ENCODE measurements at places on chromosomes 16 and 17. TPM values are rescaled to one million over a fixed set of nuclear protein-coding genes. Genes with fewer than 3 reads are reported as not detected.

Gene ANKRD40CL
- not detected for total RNA-seq

Gene CDH3
- total RNA-seq = 9.6 TPM

Gene TNFRSF17
- total RNA-seq = 0.41 TPM

Gene HID1
- 33.5 TPM for total RNA-seq

DNA sequence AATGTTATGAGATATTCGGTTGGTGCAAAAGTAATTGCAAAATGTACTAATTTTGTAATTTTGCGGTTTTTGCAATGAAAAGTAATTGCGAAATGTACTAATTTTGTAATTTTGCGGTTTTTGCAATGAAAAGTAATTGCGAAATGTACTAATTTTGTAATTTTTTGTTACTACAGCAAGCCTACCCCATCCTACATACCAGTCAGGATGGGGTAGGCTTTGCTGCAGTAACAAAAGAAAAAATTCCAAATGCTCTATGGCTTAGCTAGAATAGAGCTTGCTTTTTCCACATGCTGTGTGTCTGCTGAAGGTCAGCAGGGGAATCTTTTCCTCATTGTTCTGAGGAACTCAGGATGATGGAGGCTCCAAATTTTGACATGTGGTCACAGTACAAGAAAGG is 83.3 kb upstream of the GPRC5B start:
- no peak for DNase-seq
- peaks cover 7% of the 10 kb centered on the region for H3K27me3 ChIP-seq
- H3K36me3 ChIP-seq = no peaks in the 10 kb centered on the region
- H3K4me3 ChIP-seq = no peak overlapping the region
- no peak overlapping the region for H3K27ac ChIP-seq

DNA sequence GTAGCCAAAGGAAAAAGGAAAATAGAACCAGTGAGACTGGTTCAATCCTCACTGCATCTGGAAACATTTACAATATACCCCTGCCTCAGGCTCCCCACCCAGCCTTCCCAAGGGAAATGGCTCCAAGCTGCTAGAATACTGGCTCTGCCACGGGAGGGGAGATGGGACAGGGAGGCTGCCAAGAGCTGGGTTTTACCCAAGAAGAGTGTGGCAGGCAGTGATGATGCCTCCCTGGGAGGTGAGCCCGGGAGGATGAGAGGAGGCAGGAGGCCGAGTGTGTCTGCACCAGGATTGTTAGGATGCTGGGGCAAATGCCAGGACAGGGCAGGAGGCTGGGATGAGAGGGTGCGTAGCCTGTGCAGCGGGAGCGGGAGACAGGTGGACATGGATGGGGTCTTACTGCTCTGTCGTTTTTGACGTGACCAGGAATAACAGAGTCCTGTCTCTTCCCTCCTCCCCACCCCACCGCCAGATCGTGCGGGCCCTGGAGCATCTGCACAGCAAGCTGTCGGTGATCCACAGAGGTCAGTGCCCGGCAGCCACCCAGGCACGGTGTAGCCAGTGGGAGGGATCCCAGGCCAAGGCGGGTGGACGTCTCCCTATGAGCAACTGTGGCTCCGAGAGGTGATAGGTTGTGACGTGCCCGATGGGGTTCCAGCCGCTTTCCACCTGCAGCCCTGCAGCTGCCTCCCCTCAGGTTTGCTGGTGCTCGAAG is 18.4 kb downstream of the MAP2K3 start:
- DNase-seq = no peak
- no peak overlapping the region for H3K27ac ChIP-seq
- H3K4me3 ChIP-seq = no peak overlapping the region
- peaks cover 73% of the 10 kb centered on the region for H3K36me3 ChIP-seq
- no peaks in the 10 kb centered on the region for H3K27me3 ChIP-seq
- H3K4me1 ChIP-seq = no peaks in the 10 kb centered on the region

DNA sequence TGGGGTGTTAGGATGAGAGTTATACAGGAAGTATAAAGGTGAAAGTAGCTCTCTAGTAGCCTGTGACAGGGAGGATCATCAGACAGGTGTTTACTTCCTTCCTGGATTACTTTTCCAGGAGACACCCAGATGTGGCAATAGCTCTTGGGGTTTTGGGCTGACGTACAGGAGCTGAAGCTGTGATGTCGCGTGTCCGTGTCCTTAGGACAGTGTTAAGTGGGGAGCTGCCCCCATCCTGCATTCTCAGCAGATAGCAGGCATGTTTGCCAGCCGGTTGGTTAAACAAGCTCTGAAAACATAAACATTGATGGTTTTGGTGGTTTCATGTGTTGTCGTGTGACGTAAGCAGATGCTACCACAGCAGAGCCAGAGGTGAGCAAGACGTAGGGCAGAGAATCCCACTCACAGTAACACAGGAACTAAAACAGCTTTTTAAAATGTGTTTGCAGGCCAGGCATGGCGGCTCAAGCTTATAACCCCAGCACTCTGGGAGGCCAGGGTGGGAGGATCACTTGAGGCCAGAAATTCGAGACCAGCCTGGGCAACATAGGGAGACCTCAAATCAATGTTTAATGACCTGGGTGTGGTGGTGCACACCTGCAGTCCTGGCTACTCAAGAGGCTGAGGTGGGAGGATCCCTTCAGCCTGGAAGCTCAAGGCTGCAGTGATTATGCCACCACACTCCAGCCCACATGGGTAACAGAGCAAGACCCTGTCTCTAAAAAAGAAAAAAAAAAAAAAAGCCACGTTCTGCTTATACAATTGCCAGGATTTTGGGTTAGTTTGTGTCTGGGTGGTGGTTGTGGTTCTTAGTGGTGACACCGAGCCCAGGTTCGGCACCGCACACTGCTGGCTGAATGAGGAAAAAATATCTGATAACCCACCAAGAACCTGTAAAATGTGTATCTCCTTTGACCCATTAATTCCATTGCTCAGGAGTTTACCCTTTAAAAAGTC is 18.2 kb upstream of the IL17C start:
- H3K4me1 ChIP-seq = no peaks in the 10 kb centered on the region
- no peak overlapping the region for H3K4me3 ChIP-seq
- H3K36me3 ChIP-seq = peaks cover 51% of the 10 kb centered on the region
- no peak for DNase-seq

- peak overlapping the region; percentile 82 for H3K27ac ChIP-seq
- H3K4me1 ChIP-seq = peaks cover 83% of the 10 kb centered on the region
- no peak overlapping the region for H3K4me3 ChIP-seq
- H3K27me3 ChIP-seq = no peaks in the 10 kb centered on the region
- peaks cover 10% of the 10 kb centered on the region for H3K36me3 ChIP-seq
Observed at GRCh38 chr17:41775394-41776226, 10.9 kb downstream of the JUP start.

- no peak for DNase-seq
- H3K27me3 ChIP-seq = peaks cover 8% of the 10 kb centered on the region
- no peaks in the 10 kb centered on the region for H3K4me1 ChIP-seq
Observed at GRCh38 chr16:48212033-48212432, 32.1 kb upstream of the LONP2 start.

GRCh38 chr17:371583-371982 is 19.0 kb upstream of the RPH3AL start:
- H3K4me1 ChIP-seq = no peaks in the 10 kb centered on the region
- DNase-seq = no peak
- no peaks in the 10 kb centered on the region for H3K27me3 ChIP-seq
- no peaks in the 10 kb centered on the region for H3K36me3 ChIP-seq
- no peak overlapping the region for H3K4me3 ChIP-seq

- H3K4me3 ChIP-seq = no peak overlapping the region
- peak; percentile 9 for DNase-seq
- no peaks in the 10 kb centered on the region for H3K4me1 ChIP-seq
- no peaks in the 10 kb centered on the region for H3K36me3 ChIP-seq
- H3K27ac ChIP-seq = no peak overlapping the region
Observed at GRCh38 chr16:27424772-27425498, 23.0 kb downstream of the IL21R start.

DNA sequence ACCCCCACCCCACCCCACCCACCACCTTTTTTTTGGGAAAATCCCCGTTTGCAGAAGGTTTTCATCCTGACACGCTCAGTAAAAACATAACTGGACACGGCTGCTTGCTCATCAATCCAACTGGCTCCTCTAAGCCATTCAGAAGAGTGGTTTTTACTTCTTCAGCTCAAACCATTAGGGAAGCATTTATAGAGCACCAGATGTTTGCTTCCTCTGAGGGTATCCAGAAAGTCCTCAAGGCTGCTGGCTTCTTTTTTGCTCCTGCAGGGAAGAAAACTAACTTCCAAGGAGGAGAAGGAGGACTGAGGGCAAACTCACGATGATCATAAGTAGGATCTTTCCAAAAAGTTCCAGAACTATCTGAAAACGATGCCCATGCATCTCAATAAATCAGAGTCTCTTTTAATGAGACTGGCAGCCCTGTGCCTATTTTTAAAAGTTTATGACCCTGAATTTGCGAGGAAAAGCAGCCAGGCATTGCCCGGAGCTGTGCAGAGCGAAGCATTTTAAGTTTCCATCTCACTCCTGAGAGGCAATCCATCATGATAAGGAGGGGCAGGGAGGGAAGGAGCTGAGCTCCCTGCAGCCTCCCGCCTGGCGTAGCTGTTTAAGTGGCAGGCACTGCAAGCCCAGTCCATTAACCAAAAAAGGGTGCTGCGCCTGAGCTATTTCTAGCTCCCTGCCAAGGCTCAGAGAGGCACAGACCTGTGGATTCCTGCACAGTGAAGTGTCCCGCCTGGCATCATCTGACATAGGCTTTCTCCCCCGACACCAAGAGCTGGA is 146.3 kb upstream of the FOXF1 start:
- no peak overlapping the region for H3K27ac ChIP-seq
- no peaks in the 10 kb centered on the region for H3K36me3 ChIP-seq

DNA sequence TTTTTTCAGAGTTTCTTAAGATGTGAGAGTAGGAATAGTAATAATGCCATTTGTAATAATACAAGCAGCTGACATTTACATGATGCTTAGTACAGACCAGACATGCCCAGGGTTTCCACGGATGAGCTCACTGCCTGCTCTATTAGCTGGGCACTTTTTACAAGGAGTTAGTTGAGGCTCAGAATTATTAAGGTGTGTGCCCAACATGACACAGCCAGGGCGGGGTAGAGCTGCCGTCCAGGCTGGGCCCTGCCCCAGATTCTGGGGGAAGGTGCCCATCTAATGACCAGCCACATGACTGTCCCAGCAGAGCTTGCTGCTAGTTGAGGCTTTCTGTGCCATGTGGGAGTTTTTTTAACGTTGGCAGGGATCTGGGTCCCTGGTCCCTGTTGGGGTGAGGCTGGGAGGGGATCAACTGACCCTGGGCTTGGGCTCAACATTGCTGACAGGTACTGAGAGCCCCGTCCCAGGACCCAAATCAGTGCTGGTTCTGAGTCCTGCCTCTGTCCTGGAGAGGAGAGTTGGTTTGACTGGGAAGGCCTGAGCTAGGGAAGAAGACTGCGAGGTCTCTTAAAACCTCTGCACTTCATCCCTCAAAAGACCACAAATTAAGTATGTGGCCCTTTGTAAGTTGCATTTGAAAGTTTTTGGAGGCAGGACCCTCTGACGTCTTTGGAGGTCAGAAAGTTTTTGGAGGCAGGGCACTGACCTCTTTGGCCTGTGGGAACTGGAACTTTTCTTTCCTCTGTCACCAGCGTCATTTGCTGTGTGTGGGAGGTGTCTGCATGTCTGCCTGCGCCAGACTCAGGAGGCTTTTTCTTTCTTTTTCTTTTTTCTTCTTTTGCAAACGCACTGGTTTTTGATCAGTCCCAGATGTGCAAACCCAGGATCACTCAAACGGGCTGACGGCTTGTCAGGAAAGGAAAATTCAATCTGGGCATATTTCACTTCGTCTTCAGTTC is 2.2 kb downstream of the CRISPLD2 start:
- H3K27ac ChIP-seq = peak overlapping the region; percentile 70
- peaks cover 15% of the 10 kb centered on the region for H3K27me3 ChIP-seq
- H3K4me3 ChIP-seq = peak overlapping the region; percentile 53
- H3K4me1 ChIP-seq = peaks cover 19% of the 10 kb centered on the region
- no peaks in the 10 kb centered on the region for H3K36me3 ChIP-seq

- H3K27ac ChIP-seq = no peak overlapping the region
- no peak for DNase-seq
- H3K27me3 ChIP-seq = no peaks in the 10 kb centered on the region
- no peak overlapping the region for H3K4me3 ChIP-seq
Observed at GRCh38 chr17:45672301-45672700, 111.8 kb upstream of the CRHR1 start.

DNA sequence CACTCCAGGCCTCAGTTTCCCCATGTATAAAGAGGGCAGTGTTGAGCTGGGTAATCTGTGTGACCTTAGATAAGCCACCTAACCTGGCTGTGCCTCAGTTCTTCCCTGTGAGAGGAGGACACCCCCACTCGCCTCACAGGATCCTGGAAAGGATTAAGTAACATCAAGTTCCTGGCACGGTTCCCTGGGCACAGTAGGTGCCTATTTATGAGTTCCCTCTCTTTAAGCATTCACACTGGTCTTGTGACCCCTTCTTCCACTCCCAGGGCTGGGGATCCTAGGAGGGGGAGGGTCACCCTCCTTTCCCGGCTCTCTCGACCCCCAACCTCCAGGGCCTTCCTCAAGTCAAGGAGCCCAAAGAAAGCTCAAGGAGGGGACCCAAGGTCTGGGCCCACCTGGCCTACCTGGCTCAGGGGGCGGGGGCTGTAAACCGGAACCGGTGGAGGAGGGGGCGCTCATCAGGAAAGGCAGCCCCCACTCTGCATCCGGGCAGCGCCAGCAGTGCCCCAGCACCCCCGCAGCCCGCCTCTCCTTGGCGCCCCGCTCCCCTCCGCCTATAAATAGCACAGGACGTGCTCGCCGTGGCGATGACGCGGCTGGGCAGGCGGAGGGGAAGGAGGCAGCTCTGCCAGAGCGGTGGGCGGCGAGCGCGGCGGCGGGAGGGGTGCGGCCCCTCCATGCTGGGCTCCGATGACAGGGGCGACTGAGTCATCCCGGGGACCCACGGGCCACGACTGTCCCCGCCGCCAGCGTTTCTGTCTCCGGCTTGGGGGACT is 9.4 kb downstream of the RPL19 start:
- H3K4me3 ChIP-seq = peak overlapping the region; percentile 44
- H3K4me1 ChIP-seq = peaks cover 29% of the 10 kb centered on the region
- H3K27ac ChIP-seq = peak overlapping the region; percentile 80
- H3K36me3 ChIP-seq = peaks cover 8% of the 10 kb centered on the region
- peak; percentile 92 for DNase-seq

GRCh38 chr17:9926150-9926804 is 21.2 kb upstream of the RCVRN start:
- H3K4me3 ChIP-seq = no peak overlapping the region
- DNase-seq = no peak
- H3K27me3 ChIP-seq = no peaks in the 10 kb centered on the region
- H3K4me1 ChIP-seq = no peaks in the 10 kb centered on the region

GRCh38 chr17:57902800-57903759 is 52.1 kb downstream of the CUEDC1 start:
- DNase-seq = peak; percentile 96
- peaks cover 72% of the 10 kb centered on the region for H3K4me1 ChIP-seq
- peak overlapping the region; percentile 91 for H3K27ac ChIP-seq
- H3K27me3 ChIP-seq = no peaks in the 10 kb centered on the region
- no peaks in the 10 kb centered on the region for H3K36me3 ChIP-seq

- no peaks in the 10 kb centered on the region for H3K4me1 ChIP-seq
- DNase-seq = no peak
- H3K27me3 ChIP-seq = no peaks in the 10 kb centered on the region
Observed at GRCh38 chr16:65289022-65289421, 167.2 kb upstream of the CDH11 start.

Data from upper lobe of right lung (tissue), 1 donor.